ENCODE measurements at places on chromosomes 12 and 14. TPM values are rescaled to one million over a fixed set of nuclear protein-coding genes. Genes with fewer than 3 reads are reported as not detected.

The RIPK3 gene
- total RNA-seq, result 0.95 TPM

The PIK3C2G gene
- not detected for total RNA-seq

The GALNT8 gene
- 6.8 TPM for total RNA-seq

The LRP1-AS gene
- not detected for total RNA-seq

DNA sequence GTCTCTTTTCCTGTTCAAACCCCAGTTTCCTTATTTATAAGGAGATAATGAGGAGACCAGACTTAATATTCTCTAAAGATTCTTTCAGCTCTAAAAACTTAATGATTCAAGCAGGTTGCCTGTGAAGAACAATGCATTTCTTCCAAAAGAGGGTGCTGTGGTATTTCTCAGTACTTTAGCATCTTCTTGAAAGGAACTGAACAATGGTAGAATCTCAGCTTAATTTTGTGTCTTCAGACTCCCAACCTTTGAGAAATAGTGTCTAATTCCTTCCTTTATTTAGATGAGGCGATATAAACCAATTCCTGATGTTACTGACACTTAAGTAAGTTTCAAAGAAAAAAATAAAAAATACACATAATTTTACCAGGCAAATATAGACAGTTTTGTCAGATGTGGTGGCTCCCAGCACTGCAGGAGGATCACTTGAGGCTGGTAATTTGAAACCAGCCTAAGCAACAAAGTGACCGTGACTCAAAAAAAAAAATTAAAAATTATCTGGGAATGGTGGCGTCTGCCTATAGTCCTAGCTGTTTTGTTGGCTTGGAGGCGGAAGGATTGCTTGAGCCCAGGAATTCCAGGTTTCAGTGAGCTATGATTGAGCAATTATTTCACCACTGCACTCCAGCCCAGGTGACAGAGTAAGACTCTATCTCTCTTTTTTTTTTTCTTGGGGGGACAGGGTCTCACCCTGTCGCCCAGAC, 76.9 kb upstream of the PSMA6 start:
- peak; percentile 60 for DNase-seq

- peak; percentile 92 for DNase-seq
Observed at GRCh38 chr12:98752726-98753125, 107.6 kb downstream of the APAF1 start.

DNA sequence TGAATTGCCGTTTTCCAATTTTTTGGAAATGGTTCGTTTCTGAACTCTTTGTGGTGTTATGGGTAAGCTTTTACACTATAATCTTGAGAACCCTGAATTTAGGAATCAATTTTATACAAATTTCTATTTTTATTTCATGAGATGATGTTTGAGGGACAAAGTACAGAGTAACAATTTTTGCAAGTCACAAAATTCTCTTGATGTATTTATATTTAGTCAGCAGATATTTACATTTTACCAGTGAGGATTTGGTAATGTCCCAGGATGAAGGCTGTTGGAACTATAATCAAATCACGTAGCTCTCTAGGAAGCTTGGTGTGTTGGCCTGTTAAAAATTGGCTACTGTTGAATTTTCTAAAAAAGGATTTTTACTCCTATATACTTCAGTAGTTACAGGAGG, 24.2 kb downstream of the GPATCH2L start:
- no peak for DNase-seq

GRCh38 chr12:79687711-79688260, 3.0 kb downstream of the PAWR start:
- no peak for DNase-seq

DNA sequence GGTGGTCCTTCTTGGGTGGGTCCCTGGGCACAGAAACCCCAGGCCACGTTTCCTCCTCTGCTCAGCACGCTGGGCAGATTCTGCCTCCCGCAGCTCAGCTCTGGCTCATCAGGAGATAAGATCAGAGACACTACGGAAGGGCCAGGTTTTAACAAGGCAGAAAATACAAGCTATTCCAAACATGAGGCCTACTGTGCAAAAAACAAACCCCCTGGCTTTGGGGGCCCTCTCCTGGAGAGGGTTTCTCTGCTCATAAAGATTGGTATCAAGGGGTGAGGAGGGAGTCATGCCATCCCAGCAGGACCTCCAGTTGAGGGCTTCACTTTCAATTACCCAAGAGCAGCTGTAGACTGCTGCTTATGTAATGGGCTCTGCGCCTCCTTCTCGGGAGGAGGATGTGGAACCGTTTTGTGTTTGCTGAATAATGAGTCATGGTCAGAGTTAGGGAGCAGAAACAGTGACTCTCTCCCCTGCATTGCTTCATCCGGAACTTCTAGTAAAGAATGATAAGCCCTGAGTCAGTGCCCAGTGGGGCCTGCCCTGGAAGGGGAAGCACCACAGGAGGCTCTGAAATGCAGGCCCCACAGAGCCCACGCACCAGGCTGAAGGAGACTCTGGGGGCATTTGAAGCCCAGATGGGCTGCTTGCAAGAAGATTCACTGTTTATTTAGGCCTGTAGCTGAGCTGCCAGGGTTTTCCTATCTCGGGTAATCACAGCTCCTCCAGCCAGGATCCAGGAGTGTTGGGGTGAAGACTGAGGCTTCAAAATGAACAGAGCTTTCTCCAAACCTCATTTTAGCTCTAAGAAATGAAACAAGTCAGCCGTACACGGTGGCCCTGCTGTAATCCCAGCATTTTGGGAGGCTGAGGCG, 79.3 kb downstream of the SSPN start:
- peak; percentile 99 for DNase-seq

DNA sequence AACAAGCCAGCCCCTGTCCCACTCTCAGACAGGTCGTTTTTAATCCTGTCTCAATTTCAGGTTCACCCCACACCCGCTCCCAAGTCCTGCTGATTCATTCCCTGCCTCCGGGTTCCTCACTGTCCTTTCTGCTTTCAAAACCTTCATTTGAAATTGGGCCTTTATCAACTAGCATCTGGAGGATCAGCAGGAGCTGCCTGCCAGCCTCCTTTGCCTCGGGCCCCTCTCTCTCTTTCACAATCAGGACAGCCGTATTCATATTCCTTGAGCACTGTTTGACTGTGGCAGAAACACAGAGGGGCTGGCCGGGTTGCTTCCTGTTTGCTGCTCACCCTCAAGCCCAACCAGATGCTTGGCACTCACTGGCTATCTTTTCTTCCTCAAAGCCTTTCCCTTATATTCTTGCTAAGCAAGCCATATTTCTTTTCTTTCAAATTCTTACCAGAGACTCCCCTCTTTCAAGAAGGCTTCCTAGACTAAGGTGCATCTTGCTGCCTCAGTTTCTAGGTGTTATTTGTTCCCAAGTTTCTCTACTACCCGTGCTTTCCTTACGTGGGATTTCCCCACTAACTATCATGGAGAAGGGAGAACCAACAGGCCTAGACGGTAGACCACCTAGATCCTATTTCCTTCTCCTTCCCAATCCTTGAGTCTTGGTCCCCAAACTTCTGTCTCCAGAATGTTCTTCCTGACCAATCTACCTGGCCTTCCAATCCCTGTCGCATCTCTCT, 3.0 kb downstream of the GALNT6 start:
- DNase-seq, result peak; percentile 20

DNA sequence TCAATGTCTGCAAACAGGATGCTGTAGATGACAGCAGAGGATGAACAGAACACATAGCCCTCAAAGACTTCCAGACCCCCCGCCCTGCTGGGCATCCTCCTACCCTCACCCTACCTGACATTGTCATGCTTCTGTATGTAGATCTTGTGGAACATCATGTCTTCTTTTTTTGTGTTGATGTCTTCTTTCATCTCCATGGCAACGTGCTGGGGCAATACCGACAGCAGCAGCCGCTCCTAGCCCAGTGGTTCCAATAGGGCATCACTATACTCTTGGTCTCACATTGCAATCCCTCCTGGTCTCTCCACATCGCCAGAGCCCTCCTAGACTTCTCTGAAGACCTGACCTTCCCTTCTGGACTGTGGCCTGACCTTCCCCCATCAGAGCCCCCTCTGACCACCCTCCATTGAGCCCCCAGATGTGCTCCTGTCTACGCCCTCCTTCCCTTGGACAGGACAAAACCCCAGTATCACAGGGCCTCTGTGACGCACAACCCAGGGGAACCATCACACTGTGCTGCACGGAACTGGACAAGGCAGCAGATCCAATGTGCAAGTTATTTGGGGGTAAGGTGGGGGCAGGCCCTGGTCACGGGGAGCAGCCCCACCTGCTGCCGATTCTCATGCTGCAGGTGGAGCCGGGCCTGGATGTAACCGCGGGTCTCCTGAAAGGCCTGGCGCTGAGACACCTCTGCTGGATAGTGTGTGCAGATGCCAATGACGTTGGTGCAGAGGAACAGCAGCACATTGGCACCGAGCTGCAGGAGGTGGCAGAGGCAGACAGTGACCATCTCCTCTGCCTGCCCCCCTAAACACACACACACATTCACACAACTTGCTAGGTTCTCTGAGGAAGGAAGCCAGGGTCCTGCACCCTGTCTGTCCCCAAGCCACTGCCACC, 11.1 kb downstream of the ADCY6 start:
- DNase-seq, result no peak

- peak; percentile 99 for DNase-seq
Observed at GRCh38 chr12:19273482-19274330, 144.2 kb downstream of the PLEKHA5 start.

GRCh38 chr14:67863223-67863622, 43.6 kb downstream of the RAD51B start:
- DNase-seq, result no peak

DNA sequence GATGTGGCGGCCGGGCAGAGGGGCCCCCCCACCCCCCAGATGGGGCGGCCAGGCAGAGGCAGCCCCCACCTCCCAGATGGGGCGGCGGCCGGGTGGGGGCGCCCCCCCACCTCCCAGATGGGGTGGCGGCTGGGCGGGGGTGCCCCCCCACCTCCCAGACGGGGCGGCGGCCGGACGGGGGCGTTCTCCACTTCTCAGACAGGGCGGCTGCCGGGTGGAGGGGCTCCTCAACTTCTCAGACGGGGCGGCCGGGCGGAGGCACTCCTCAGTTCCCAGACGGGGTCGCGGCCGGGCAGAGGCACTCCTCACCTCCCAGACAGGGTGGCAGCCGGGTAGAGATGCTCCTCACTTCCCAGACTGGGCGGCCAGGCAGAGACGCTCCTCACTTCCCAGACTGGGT, 469.8 kb downstream of the PCNX1 start:
- DNase-seq, result no peak

Measured in astrocyte (in vitro differentiated cells and primary cell).